EH (cell line): ENCODE measurements at places on chromosomes 5 and 9.

DNA sequence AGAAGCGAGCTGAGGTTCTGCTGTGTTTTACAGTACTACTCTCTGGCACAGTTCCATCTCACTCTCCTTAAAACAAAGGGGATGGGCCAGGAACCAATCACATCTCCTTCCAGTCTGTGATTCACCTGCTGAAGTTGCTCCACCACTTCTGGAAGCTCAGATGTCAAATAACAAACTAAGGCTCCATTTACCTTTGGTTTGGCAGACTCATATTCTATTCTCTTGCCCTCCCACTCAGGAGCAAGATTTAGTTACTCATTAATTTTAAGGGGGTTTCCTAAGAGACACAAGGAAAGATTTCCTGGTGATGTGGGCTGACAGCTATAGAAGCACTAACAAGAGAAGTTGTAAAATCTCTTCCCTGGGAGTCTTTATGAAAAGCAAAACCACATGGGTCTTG lies 37.8 kb upstream of the KIF2A start:
- DNase-seq = no peak

DNA sequence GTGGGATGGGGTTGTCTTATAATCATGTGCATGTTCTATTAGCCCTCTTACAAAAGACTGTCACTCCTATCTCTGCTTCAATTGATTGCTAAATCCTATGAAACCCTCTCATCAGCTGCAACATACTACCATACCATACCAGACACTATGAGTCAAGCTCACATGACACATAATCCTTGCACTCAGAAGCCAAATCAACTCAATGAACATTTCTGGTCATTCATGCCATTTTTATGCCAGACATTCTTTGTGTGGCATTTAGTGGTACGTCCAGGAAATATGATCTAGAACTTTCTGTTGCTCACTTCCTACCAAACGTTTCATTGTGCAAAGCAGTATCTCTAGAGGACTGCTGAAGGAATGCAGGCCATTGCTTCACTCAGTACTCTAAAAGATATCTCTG lies 159.2 kb upstream of the GNA14 start:
- DNase-seq = peak; percentile 95

DNA sequence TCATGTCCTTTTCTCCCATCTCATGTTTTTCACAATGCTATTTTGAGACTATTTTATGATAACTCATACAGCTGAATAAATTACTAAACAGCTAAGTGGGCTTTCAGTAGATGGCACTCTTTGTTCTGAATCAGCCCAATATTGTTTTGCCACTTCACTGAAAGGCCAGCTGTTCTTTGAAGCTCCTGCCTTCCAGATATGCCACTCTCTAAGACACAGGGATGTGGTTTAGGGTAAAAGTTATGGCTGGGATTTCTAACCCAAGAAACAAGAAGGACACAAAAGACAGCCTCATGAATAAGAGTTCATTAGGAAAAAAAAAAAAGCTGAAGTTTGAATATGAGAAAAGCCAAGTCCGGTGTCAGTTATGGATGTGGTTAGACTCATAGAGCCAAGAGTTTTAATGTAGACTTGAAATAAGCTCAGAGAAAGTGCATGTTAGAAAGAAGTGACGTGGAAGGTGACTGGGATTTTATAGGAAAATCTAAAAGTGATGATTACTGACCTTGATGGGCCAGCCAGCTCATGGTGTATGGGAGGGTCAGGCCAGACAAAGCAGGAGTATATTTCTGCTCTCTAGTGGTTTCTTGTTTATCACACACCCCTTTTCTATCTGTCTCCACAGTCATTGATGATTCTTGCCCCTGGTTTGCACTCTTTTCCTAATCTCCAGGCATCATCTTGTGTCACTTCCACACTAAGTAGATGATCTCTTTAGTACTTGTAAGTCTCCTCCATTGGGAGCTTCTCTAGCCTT lies 488.5 kb downstream of the NR2F1-AS1 start:
- peak; percentile 54 for DNase-seq

DNA sequence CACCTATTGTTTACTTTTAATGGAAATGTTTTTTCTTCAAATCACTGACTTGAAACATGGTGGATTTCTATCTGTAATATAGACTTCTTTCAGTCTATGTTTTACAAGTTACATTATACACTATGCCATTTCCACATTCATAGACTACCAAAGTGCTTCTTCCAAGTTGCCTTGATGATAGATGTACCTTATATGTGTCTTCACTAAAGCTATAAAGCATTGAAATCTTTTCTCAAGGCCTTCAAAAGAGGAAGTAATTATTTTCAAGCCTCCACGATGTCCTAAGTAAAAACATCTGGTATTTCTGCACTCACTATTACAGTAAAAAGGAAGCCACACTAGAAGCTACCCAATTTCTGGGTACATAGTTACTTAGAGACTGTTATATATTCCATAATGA lies 113.3 kb downstream of the FGF10 start:
- no peak for DNase-seq

DNA sequence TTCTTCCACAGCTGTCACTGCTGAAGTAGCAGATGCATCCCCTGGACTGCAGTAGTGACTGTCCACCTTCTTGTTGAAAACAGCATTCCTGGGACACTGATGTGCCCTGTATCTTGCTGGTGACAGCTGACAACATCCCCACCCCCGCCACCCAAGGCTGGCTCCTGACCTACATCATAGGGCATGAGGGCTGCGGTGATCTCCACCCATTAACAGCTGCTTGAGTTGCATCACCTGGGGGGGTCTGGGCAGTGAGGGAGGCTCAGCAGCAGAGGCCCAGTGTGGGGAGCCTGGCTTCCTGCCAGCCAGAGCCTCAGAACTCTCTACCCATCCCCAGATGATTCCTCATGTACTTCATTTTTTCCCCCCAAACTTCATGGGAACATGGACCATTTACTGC lies 4.1 kb downstream of the PRUNE2 start:
- DNase-seq = no peak

- no peak for DNase-seq
These were observed 48.6 kb upstream of the ADCY2 start for GRCh38 chr5:7347377-7347776.

- peak; percentile 98 for DNase-seq
These were observed 20.1 kb upstream of the PFDN1 start for GRCh38 chr5:140322751-140323731.

DNA sequence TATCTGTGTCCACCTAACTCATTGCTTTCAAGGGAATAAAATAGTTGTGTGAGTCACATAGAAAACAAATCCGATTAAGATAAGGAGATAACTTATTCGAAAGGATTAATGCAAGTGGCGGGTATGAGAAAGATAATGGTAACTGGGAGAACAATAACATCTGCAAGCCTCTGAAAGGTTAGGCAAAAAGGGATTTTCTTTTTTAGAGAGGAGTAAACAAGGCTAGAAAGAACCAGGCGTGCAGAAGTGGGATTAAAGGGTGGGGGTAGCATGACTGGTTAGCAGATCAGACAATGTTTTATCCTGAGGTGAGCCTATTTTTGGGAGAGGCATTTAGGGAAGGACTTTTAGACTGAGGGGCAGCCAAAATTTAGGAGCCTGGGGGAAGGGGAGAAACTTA lies 34.7 kb upstream of the JMY start:
- no peak for DNase-seq

DNA sequence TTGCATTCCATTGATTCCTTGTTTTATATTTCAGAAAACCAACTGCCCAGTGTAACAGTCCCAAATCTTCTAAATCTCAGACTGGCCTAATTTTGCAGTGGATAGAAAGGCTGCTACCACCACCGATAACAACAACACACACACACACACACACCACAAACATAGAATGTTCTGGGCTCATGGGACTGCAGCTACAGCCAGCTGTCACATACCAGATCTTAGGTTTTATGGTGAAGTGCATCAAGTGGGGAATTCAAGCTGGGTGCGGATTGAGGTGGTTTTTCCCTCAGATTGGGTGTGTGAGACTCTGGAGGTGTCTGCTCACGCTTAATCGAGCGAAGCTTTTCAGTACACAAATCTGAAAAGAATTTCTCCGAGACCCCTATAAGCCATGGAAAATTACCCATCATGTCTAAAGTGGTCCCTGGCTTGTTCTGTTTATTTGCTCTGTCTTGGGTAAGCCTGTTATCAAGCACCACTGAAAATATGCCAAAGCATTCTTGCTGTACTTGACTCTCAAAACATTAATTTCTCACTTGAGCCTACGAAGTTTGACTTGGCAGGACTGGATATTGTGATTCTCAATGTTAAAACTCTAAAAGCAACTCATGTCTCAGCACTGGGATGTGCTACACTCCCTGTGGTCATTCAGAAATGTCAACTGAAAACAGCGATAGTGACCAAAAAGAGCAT lies 71.1 kb downstream of the ALDH7A1 start:
- DNase-seq = peak; percentile 48

GRCh38 chr5:82408033-82408432 lies 129.9 kb upstream of the RPS23 start:
- no peak for DNase-seq

DNA sequence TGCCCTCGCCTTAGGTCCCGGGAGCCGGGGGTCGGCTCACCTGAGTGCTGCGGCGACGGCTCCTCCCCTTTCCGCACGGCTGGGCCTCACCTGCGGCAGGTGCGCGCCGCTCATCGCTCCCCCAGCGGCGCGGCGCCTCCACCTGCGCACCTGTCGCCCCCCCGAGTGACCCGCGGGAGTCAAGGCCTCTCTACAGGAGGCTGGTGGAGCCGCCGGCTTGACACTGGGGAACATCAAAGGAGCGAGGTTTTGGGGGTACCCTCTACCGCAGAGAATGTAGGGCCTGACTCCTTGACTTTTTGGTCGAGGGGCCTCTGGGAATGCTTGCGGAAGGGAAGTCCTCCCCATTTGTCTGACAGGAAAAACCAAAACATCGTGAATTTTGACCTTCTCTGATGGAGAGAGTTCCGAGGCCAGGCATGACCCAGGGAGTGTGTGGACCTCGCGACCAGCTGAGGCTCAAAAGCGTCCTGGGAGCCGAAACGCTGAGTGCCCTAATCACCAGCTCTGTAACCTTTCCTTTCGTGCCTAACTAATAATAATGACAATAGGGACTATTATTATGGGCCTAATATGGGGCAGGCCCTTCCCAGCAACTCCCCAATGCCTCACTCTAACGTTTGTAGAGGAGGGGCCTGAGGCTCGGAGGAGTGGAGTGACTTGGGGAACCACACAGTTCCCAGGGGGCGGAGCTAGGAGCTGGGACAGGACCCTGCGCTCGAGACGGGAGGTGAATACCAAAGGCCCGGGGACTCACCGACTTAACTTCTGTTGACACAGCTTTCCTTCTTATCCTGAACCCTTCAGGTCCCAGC lies 714 bp upstream of the IER5L start:
- no peak for DNase-seq

DNA sequence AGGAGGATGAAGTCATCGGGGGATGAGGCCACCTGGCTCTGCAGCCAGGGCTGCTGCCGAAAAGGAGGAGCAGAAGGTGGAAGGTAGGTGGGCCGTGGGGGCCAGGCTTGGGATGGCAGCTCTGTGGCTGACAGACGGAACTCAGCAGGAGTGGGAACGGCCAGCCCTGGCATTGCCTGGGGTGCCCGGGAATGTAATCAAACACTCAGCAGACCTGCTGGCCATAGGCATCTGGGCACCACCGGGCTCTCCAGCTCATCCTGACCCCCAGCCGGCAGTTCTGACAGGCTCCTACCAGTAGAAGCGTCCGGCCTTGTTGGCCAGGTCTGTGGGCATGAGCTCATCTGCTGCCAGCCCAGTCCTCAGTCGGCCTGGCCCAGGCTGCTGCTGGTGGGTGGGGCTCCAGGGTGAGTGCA lies 4.3 kb upstream of the FAT2 start:
- no peak for DNase-seq

DNA sequence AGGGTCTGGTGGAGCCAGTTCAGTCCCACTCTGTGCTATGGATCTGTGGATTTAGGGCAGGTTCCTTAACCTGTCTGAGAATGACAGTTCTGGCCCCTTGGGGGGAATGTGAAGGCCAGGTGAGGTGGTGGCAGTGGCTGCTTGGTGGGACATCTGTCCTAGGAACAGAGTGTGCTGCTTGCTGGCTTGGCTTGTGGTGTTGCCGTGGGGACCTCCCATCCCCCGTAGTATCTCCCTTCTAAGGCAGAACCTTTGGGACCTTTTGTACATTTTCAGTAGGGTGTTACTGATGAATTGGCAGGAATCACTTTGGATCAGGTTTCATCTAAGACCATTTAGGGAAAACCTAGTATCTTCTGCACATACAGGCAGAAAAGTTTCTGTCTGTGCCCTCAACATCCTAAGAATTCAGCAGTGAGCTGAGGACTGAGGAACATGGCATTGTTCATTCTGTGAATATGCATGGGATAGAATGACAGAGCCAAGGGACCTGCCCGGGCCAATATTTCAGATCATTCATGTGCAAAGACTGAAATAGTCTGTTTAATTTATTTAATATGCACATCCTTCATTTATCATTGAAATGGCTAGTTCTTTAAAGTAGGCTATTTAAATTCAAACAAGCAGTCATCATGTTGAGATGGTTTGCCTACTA lies 64.6 kb downstream of the WNK2 start:
- DNase-seq = no peak

DNA sequence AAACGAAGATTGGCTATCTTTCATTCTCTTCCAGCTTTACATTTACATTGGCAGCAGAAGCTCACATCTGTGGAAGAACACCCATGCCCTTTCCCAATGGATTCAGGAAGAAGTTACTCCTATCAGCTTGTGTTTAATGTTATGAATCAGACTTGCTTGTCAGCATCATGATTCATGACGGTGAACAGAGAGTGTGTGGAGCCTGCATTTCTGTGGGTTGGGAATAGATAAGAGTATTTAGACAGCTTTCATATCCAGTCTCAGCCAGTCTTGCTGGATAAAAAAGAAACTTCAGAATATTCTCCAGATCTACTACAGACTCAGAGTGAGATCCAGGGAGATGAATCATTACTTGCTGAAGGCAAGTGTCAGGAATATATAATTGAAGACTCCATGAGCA lies 812.9 kb upstream of the ZNF608 start:
- DNase-seq = peak; percentile 7

DNA sequence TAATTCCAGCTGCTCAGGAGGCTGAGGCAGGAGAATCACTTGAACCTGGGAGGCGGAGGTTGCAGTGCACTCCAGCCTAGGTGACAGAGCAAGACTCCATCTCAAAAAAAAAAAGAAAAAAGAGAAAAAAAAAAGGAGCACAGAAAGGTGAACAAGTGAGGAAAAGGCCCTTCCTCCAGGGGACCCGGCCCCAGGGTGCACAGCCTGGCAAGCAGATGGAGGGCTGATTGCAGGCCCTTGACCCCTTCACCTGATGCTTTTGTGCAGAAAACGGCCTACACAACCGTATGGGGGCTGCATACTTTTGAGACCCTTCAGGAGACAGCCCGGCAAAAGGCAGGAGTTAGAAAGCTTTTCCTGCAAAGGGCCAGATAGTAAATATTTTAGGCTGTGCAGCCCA lies 33.9 kb downstream of the HRH2 start:
- no peak for DNase-seq
